CD4-positive, alpha-beta T cell treated with Interleukin-15 for 1 hour (primary cell): ENCODE measurements at places on chromosomes 5 and 9.

DNA sequence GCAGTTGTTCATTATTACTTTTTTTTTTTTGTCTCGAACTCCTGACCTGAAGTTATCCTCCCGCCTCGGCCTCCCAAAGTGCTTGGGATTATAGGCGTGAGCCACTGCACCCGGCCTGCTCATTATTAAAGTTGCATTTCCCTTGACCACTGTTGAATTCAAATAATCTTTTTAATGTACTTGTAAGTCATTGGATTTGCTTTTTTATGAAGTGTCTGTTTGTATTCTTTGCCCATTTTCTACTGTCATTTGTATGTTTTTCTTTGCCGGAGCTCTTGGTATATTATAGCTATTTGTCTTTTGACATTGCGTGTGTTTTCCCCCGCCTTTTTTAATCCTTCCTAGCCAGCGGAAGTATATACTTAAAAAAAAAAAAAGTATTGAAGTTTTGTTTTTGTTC is 22.0 kb downstream of the LRRTM2 start:
- DNase-seq, result no peak

GRCh38 chr5:36305571-36306326 is 4.0 kb upstream of the RANBP3L start:
- DNase-seq, result no peak

GRCh38 chr9:16282216-16282615 is 588.3 kb downstream of the BNC2 start:
- no peak for DNase-seq

DNA sequence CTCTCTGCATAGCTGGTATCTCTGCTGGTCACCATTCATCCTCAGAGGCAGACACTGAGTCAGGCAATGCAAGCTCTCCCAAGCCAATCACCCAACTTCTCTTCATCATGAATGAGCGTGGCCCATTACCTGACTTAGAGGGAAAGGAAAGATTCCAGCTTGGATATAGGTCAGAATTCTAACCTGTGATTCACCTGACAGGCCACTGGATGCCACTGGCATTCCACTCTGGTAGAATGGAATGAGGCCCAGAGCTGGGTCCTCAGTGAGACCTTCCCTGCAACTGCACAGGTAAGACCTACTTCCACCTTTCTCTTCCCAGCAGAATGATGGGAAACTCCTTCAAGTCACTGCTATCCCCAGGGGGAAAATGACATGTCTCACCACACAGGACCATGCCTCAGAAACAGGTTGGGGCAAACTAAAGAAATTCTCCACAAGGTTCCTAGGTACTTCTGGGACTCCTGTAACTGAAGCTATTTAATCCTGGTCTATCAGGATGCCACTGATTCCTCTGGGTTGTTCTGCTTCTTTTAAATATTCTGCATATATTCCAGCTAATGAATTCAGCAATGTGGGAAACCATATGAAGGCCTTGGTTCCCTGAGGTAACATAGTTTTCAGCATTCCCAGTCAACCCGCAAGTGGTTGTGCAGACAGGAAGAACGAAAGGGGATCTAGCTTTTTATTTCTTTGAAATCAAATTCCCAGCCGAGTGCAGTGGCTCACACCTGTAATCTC is 62.0 kb downstream of the SUSD1 start:
- no peak for DNase-seq

GRCh38 chr9:122453677-122454135 is 24.0 kb downstream of the OR1J1 start:
- DNase-seq, result no peak

GRCh38 chr5:11181940-11182339 is 420.9 kb upstream of the DAP start:
- DNase-seq, result no peak

GRCh38 chr9:37061768-37062167 is 27.7 kb upstream of the PAX5 start:
- no peak for DNase-seq

DNA sequence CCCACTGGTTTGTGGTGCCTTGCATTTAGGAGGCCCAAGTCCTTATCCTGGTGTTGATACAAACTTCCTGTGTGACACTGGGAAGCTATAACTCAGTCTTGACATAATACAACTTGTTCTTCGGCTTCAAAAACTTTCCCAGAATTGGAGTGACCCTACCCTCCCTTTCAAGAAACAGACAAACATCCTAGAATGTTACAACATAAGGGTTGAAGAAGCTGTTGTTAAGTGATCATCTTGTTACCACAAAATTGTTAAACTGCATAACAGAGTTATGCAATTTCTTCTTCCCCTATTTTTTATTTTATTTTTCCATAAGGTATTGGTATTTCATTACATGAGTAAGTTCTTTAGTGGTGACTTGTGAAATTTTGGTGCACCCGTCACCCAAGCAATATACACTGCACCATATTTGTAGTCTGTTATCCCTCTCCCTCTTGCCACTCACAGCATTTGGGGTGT is 21.3 kb downstream of the TLR4 start:
- DNase-seq, result peak; percentile 28

GRCh38 chr5:18117968-18118367 is 483.7 kb downstream of the TAF11L14 start:
- DNase-seq, result no peak

DNA sequence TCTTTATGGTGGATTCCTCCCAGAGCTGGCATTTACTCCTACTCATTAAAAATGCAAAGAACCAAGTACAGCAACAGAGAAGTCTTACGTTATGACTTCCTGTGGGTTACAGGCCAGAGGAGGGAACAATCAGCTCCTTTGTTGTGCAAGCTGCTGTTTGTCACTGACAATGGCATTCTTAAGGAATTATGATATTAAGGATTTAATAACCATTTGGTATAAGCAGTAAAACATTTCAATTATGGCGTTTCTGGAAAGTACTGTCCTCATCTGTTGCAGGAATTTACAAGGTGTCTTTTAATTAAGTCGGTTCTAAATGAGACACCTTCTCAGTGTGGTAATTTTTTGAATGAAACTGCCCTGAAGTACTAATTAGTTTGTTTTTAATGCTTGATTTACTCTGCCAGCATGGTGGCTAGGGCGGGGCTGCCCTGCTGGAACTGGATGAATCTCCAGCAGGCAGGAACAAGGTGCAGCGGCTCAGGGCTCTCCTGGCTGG is 49.1 kb upstream of the VDAC1 start:
- no peak for DNase-seq

GRCh38 chr5:72108202-72109061 is 1.2 kb downstream of the MAP1B start:
- no peak for DNase-seq

DNA sequence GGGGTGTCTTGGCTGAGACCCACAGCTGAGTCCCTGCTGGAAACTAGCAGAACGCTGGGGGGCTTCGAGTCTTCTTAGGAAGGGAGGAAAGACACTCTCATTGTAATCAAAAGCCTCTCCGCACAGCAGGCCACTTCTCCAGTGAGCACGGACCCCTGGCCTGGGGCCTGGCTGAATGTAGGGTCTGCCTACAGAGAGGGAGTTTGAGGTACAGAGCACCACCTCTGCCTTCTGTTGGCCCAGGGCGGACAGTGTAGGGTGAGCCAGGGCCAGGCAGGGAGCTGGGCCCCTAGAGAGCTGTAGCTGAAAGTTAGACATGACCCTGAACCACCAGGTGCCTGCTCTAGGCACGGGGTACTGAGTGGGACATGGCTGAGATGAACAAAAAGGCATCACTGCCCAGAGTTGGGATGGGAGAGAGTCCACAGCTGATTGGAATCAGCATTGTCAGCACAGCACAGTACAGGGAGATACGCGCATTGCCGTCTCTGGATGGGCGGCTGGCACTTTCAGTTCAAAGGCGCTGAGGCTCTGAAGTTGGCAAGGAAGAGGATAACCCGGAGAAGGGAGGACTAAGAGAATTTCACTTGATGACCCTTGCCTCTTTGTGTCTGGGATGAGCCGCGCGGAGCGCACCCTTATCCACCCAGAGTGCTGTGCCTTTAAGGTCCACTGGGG is 363 bp upstream of the SLC25A48 start:
- DNase-seq, result no peak

- no peak for DNase-seq
Observed at GRCh38 chr5:160619381-160619780, 197.7 kb downstream of the PTTG1 start.

GRCh38 chr9:135103931-135104639 is 16.6 kb downstream of the OLFM1 start:
- no peak for DNase-seq

DNA sequence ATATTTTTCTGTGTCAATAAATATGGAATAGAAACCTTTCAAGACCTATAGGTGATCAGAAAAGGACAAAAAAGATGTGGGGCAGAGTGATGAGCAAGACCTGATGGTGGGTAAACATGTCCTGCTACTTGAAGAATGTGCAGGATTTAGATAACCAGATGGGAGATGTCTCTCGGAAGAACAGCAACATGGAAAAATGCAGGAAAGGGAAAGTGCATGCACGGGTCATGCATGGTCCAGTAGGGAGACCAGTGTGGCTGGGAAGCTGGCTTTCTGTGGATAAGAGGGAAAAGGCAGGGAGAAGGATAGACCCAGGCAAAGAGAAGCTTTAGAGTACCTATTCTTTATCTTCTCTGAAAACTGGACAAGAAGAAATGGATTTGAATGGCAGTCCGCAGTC is 7.1 kb upstream of the CAST start:
- DNase-seq, result no peak

- DNase-seq, result no peak
Observed at GRCh38 chr9:108743901-108744371, 111.8 kb downstream of the ACTL7B start.

- DNase-seq, result no peak
Observed at GRCh38 chr9:98201102-98201501, 8.7 kb upstream of the CORO2A start.

DNA sequence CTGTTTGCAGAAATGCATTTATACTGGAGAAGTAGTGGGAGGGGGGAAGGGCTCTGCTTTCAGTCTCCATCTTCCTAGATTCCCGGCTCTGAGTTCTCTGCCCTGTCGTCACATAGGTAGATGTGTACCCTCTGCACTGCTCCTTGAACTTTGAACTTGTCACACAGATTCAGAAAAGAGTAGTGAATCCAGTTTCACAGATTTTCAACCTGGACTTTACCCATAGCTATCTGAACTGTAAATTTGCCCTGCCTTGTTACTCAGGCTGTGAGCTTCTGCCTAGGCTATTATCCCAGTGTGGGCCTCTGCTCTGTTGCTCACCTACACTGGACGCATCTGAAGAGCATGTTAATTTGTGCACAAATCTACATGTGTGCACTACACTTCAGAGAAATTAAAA is 12.8 kb upstream of the C9orf152 start:
- DNase-seq, result no peak

- DNase-seq, result no peak
Observed at GRCh38 chr5:1800472-1801221, 560 bp upstream of the NDUFS6 start.

- DNase-seq, result no peak
Observed at GRCh38 chr9:112145886-112146285, 29.2 kb downstream of the SUSD1 start.

DNA sequence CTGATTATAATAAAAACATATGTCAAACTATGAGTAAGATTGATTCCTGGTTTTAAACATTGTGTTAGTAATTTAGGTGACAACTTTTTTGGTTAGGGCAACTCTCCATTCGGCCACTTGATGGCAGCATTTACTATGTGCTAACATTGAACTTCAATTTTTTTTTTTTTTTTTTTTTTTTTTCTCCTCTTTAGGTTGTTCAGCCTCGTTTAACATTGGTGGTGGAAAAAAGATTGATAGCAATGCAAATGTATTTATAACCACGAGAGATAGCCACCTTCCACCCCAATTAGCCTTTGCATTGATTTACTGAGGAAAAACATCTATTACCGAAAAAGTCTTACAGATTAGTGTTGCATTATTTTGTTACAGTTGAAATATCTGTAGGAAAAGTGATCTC is 159.1 kb downstream of the CSNK1G3 start:
- no peak for DNase-seq

GRCh38 chr9:105693435-105694189 is 729 bp upstream of the TMEM38B start:
- no peak for DNase-seq

DNA sequence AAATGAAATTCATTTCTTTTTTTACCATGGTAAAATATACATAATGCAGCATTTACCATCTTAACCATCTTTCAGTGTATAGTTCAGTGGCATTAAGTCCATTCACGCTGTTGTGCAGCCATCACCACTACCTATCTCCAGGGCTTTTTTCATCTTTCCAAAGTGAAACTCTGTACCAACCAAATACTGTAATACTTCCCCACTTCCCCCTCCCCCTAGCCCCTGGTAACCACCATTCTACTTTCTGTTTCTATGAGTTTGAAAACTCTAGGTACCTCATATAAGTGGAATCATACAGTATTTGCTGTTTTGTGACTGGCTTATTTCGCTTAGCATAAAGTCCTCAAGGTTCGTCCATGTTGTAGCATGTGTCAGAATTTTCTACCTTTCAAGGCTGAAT is 23.4 kb downstream of the SPAAR start:
- no peak for DNase-seq

- DNase-seq, result no peak
Observed at GRCh38 chr5:123125962-123126732, 37.1 kb downstream of the PRDM6 start.

GRCh38 chr9:131214876-131215275 is 61.4 kb downstream of the FAM78A start:
- DNase-seq, result no peak

GRCh38 chr5:2112173-2113025 is 229.7 kb upstream of the IRX4 start:
- DNase-seq, result no peak

DNA sequence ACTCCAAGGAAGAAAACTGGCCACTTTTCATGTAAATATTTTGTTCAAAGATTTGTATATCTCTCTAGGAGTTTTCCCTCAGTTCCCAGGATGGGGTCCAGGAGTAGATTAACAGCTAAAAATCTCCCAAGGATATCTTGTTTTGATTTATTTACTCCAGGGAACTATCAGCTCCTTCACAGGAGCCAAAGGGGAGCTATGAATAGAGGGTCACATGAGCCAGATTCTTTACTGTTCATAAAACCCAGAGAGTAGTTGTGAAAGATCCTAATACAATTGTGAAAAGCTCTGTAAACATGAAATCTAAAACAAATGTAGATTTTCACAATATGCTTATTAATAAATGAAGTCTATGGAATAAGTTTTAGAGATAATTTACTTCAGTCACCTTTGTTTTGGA is 16.9 kb downstream of the DIMT1 start:
- DNase-seq, result no peak

DNA sequence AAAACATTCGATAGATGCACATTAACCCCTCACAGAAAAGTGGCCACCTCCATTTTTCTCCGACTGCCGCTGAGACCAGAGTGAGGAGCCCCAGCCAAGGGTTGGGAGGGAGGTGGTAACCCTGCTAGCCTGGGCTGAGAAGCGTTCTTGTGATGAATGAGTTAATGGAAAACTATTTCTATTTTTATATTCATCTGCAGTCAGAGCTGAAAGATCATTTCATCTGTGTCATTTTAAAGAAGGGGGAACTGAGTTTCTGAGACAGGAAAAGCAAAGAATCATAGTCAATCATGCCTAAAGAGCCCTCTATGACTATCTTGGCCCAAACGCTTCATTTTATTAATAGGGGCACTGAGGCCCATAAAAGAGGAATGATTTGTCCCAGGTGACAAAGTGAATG is 229.5 kb downstream of the PAPPA start:
- no peak for DNase-seq

- DNase-seq, result no peak
Observed at GRCh38 chr5:35058374-35058788, 10.6 kb upstream of the AGXT2 start.

- DNase-seq, result no peak
Observed at GRCh38 chr5:35214051-35214450, 16.2 kb downstream of the PRLR start.
